Germinal center (tissue), 1 donor: ENCODE measurements at places on chromosomes 2 and 18.

- no peak for DNase-seq
These were observed 64.5 kb upstream of the NPAS2 start for GRCh38 chr2:100755441-100755840.

DNA sequence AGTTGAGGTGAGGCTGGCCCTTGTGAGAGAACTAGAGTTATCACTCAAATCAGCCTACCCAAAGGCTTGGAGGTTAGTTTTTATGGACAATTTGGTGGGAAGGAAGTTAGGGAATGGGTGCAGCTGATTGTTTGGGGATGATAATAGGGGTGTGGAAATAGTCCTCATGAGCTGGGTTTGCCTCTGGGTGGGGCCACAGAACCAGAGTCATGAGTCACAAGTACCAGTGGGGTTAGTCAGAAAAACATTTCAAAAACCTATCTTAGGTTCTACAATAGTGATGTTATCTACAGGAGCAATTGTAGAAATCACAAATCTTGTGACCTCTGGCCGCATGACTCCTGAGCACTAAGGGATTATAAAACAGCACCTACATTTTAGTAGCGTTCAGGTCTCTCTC is 630.1 kb upstream of the PIK3C3 start:
- DNase-seq = no peak

GRCh38 chr2:232327105-232328031 is 51.2 kb upstream of the ALPP start:
- peak; percentile 81 for DNase-seq

- DNase-seq = no peak
These were observed 181.0 kb upstream of the CHST9 start for GRCh38 chr18:27366151-27366550.

DNA sequence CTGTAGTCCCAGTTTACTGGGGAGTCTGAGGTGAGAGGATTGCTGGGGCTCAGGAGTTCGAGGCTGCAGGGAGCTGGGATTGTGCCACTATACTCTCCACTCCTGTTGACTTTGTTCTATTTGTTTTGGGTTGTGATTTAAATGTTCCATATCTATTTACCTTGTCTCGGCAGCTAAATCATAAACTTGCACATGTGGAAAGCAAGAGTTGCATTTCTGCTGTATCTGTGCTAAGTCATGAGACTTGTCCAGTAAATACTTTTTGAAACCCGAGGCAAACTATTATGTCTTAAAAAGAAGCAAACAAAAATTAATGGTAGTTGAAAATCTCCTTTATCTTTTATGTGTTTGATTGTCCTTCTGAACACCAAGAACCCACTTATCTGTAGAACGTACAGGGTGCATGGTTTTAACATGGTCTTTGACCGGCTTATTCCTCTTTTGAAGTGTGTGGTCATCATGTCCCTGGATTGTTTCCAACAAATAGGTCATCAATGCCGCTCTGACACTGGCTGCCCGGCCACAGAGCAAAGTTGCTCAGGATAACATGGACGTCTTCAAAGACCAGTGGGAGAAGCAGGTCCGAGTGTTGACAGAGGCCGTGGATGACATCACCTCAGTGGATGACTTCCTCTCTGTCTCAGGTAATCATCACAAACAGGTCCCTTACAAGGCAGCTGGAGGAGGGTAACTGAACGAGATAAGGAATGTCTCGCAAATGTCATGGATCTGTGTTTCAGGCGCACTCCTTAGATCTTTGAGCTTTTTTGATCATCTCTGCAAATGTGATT is 241.1 kb upstream of the LRRTM1 start:
- no peak for DNase-seq

DNA sequence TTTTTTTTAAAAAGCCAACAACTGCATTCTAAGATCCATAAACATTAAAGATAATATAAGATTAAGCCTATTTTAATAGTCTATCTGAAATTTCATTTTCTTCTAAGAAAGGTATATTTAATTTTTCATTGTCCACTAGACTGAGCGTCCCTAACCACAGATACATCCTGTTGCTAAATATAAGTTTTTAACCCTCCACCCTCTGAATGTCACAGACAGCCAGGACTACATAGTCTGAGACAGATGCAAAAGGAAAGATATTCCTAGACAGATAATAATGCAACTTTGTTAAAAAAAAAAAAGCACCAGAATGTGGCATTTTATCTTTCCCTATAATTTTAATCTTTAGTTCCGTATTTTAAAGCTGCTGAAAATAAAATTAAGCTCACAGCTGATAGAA is 114.6 kb downstream of the ZEB2 start:
- no peak for DNase-seq

GRCh38 chr18:57585855-57586250 is 649 bp downstream of the FECH start:
- no peak for DNase-seq
